ENCODE measurements at places on chromosomes 6 and 20.

DNA sequence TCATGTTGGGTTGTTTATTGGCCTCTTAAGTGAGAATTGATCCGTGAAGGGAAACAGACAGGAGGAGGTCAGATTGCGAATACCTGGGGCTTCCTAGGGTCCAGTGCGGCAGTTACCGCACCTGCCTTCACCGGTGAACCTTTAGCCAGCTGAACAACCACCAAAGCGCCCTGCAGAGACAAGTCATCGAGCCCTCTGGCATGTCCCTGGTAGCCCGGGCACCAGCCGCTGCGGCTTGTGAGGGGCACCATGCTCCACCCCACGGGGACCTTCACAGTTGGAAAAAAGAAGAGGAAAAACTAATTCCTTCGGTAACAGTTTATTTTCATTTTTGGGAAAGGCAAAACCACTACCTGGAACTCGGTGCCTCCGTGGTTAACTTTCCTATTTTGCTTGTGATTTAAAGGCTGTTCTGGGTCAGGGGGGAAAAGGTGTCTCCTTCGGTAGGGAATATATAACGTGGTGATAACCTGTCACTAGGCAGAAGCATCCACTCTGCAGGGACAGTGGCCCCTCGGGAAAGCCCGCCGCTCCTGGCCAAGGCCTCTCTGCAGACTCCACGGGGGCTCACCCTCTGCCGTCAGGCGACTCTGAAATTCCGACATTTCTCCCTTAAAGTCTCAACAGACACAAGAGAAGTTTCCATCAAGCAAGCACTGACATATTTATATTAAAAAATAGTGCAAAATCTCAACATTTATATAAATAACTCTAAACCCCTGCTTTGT lies 30.7 kb upstream of the ZBP1 start:
- DNase-seq = no peak

DNA sequence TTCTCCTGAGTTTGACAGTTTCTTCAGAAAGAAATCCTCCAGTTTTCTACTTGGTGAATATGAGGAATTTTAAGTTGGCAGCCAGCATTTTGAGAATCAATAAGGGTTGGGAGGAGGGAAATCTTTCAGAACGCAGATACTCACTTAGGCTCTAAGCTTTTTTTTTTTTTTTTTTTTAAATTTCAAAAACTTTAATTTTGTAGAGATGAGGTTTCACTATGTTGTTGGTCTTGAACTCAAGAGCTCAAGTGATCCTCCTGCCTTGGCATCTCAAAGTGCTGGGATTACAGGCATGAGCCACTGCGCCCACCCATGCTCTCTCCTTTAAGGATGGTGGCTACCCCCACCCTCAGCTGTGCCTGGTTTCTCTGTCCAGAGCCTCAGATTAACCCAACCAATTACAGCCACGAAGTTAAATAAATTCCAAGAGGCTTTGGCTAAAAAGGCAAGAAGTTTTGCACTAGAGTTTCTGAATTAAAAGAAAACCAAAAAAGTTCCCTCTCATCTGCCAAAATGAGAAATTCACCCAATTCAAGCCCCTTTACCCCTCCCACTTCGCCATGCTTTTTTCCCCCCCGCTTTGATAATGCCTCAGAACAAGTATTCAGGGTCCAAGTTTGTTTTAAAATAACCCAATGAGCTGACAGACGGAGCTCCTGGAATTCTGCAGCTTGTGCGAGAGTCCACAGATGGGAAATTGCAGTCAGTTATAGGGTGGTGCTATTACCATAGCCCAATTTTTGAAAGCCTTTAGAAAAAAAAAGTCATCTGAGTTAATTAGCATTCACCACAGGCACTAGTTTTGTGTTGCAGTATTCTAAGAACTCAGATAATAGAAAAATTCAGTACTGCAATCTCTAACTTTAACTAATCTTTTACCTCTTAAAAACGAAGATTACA lies 94.3 kb upstream of the BEND3 start:
- no peak for DNase-seq

DNA sequence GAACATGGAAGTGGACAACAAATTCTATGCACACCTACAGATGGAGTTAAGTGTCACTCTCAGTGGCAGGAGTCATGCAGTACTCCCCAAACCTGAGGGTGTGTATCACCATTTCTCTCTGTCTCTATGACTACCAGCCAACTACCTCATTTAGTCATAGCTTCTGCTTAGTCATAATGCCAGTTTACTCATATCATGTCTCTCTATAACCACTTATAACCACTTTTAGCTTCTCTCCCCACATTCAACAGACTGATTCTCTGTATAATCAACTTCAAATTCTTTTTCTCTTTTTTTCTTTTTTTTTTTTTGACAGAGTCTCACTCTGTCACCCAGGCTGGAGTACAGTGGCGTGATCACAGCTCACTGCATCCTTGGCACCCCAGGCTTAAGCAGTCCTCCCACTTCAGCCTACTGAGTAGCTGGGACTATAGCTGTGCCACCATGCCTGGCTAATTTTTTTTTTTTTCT lies 13.8 kb upstream of the GTF3C6 start:
- DNase-seq = no peak

GRCh38 chr6:148915810-148916209 lies 169.0 kb downstream of the UST start:
- no peak for DNase-seq

DNA sequence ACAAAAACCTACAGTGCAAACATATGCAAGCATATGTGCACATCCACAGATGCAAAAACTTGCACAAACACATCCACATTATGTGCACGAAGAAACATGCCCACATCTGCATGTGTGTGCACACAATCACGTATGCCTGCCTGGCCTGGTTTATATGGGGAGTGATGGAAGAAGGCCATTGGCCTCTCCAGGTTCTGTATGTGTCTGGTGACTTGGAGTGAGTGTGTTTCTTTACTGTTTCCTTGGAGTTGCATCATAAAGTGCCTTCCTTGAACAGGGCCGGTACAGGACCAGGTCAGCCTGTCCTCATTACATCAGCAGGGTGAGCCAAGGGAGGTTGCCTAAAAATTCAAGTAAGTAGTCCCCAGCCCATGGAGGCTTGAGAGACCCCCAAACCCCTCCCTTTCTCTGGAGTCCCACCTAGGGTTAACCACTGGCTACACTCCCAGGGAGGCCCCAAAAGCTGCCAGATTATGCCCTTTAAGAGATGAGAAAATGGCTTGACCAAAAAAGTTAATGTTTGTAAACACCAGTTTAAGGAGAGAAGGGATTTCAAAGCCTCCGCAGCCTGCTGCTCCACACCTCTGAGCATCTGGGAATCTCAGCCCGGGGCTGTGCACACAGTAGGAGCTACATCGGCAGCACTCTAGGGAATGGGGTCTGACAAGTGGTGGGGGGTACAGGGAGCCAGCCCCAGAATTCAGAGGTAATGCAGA lies 140.8 kb downstream of the VEGFA start:
- no peak for DNase-seq

- no peak for DNase-seq
Measured at GRCh38 chr20:60050193-60050947, 92.1 kb downstream of the CDH26 start.

GRCh38 chr20:17024513-17025119 lies 202.2 kb upstream of the PCSK2 start:
- no peak for DNase-seq

DNA sequence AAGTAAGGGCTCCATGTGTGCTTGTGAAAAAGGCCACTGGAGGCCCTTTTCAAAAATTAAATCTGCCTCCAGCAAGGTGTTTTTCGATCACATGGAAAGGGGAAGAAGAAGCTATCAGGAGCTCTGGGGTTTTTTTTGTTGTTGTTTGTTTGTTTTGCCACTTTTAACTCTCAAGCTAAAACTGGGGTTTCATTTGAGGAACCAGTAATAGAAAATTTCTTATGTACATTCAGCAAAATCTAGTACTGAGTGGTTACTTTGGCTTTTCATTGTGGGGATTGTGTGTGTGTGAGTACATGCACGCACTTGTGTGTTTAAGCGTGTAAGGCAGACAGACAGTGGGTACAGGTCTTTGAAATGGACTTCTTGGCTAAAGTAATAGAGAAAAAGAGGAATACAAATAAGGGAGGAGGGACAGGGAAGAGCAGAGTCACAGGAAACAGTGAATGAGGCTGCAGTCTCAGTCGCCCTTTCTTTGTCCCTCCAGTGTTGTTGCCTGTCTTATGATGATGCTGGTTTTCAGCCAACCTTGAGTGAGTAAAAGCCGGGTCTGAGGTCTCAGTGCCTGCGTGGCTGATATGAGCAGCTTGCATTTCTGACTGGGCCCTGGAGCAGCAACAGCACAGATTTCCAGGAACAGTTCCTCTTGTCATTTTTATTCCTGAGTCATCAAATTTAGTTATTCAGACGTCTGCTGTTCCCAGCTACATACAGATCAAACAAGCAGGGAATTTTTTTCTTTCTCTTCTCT lies 26.2 kb downstream of the SLC16A10 start:
- peak; percentile 36 for DNase-seq

All from left ventricle myocardium inferior (tissue), 1 donor.